Activated CD4-positive, alpha-beta T cell treated with anti-CD3 and anti-CD28 coated beads, Interleukin-2, amount 10 ng/mL, durations not matched to agents 24 days and 14 days (primary cell): ENCODE measurements at places on chromosomes 11 and 22. TPM values are rescaled to one million over a fixed set of nuclear protein-coding genes. Genes with fewer than 3 reads are reported as not detected.

- H3K36me3 ChIP-seq = no peaks in the 10 kb centered on the region
- DNase-seq = no peak
- no peak overlapping the region for H3K4me3 ChIP-seq
Observed at GRCh38 chr22:27792452-27793161, 8.9 kb downstream of the MN1 start.

- DNase-seq = no peak
- peak overlapping the region; percentile 93 for H3K27ac ChIP-seq
- H3K36me3 ChIP-seq = peaks cover 23% of the 10 kb centered on the region
- H3K4me1 ChIP-seq = peaks cover 22% of the 10 kb centered on the region
Observed at GRCh38 chr11:66050581-66051231, 1.5 kb upstream of the SF3B2 start.

- H3K4me1 ChIP-seq = no peaks in the 10 kb centered on the region
- no peaks in the 10 kb centered on the region for H3K36me3 ChIP-seq
- no peak for DNase-seq
- H3K27me3 ChIP-seq = no peaks in the 10 kb centered on the region
- H3K4me3 ChIP-seq = no peak overlapping the region
Observed at GRCh38 chr11:112836256-112836602, 125.0 kb upstream of the NCAM1 start.

GRCh38 chr11:108975641-108976071 lies 310.8 kb downstream of the DDX10 start:
- no peaks in the 10 kb centered on the region for H3K27me3 ChIP-seq
- no peaks in the 10 kb centered on the region for H3K4me1 ChIP-seq
- DNase-seq = no peak
- H3K4me3 ChIP-seq = no peak overlapping the region
- no peaks in the 10 kb centered on the region for H3K36me3 ChIP-seq

DNA sequence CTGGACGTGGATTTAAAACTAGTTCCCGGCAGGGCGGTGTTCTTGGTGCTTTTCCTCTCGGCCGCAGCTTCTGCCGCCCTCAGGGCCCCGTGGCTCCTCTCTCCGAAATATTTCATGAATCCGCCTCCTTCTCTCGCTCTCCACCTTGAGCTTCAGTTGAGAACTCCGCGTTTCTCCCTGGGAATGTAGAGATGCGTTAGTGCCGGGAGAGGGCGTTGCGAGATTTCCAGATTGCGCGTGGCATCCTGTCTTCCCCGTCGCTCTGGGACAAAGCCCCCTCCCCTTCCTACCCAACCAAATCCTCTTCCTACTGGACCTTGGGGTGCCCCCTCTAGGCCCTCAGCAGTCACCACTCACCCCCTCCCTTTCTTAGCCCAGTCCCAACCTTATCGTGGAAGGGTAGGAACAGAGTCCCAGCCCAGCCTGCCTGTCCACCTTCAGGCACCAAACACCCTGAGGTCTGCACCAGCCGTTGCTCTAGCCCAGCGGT lies 15.5 kb upstream of the RAC2 start:
- peak; percentile 76 for DNase-seq
- peaks cover 2% of the 10 kb centered on the region for H3K36me3 ChIP-seq
- peak overlapping the region; percentile 28 for H3K4me3 ChIP-seq
- H3K4me1 ChIP-seq = peaks cover 38% of the 10 kb centered on the region
- peak overlapping the region; percentile 54 for H3K27ac ChIP-seq

- no peak for DNase-seq
- H3K4me1 ChIP-seq = no peaks in the 10 kb centered on the region
- H3K27me3 ChIP-seq = no peaks in the 10 kb centered on the region
- H3K36me3 ChIP-seq = peaks cover 63% of the 10 kb centered on the region
- H3K27ac ChIP-seq = no peak overlapping the region
Observed at GRCh38 chr22:17597217-17597616, 31.3 kb downstream of the ATP6V1E1 start.

DNA sequence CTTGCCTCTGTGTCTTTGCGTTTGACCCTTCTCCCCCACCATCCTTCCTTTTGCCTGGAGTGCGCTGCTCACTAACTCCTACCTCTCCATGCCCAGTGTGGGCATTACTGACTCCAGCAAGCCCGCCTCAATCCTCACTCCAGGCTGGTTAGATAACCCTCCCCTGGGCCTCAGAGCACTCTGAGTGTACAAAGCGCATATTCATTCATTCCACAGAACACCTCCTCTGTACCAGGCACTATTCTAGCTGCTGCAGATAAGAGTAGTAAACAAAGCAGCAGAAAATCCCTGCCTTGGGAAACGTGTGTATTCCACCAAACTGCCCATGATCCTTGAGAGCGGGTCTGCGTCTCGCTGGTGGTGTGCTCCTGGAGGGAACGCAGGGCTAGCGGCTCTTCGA lies 3.2 kb downstream of the SLC22A8 start:
- H3K36me3 ChIP-seq = no peaks in the 10 kb centered on the region
- H3K27ac ChIP-seq = no peak overlapping the region
- no peaks in the 10 kb centered on the region for H3K4me1 ChIP-seq
- DNase-seq = no peak

DNA sequence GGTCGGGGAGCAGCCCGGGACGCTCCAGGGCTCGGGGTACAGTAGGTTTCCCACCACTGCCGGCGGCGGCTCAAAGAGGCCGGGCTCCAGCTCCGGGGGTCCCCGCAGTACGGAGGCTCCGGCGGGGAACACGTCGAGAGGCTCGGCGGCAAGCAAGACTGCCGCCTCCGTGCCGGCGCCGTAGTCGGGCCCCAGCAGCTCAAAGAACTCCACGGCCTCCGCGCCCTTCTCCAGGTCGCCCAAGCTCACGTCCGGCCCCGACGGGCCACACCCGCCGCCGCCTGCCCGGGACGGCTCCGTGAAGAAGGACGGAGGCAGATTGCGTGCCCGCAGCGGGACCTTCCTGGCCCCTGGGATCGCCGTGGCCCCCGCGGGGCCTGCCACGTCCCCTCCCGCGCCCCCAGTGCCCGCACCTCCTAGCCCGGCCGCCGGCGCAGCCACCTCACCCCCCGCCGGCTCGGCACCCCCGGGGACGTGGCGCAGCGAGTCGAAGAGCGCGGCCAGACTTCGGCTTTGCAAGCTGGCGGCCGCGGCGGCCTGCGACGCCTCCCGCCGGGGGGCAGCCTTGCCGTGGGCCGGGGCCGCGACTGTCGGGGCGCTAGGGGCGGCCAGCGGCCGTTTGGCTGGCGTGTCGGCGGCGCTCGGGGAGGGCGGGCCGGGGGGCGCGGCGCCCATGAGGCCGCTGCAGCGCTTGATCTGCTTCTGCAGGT lies 775 bp downstream of the FAM181B start:
- H3K4me3 ChIP-seq = peak overlapping the region; percentile 64
- peak; percentile 62 for DNase-seq
- no peak overlapping the region for H3K27ac ChIP-seq
- H3K27me3 ChIP-seq = peaks cover 70% of the 10 kb centered on the region
- H3K36me3 ChIP-seq = no peaks in the 10 kb centered on the region

- DNase-seq = no peak
- no peaks in the 10 kb centered on the region for H3K36me3 ChIP-seq
- no peak overlapping the region for H3K4me3 ChIP-seq
- H3K27ac ChIP-seq = no peak overlapping the region
- H3K27me3 ChIP-seq = no peaks in the 10 kb centered on the region
Observed at GRCh38 chr11:29395555-29396072, 621.2 kb downstream of the KCNA4 start.

DNA sequence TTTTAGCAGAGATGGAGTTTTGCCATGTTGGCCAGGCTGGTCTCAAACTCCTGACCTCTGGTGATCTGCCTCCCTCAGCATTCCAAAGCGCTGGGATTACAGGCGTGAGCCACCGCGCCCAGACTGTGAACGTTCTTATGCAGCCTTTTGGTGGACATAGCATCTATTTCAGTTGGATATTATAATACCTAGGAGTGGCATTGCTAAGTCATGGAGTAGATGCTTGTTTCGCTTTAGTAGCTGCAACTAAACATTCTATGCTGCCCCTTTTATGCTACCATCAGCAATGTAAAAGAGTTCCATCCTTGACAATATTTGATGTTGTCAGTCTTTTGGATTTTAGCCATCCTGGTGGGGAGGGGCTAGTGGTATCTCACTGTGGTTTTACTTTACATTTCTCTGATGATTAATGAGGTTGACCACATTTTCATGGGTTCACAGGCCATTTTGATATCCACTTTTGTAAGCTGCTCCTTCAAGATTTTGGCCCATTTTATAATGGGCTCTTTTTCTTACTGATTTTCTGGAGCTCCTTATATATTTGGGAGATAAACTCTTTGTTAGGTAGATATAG lies 16.5 kb upstream of the APOBEC3A start:
- DNase-seq = no peak
- peak overlapping the region; percentile 75 for H3K4me3 ChIP-seq
- H3K4me1 ChIP-seq = peaks cover 42% of the 10 kb centered on the region
- H3K27me3 ChIP-seq = peaks cover 24% of the 10 kb centered on the region
- H3K27ac ChIP-seq = peak overlapping the region; percentile 92
- H3K36me3 ChIP-seq = no peaks in the 10 kb centered on the region

DNA sequence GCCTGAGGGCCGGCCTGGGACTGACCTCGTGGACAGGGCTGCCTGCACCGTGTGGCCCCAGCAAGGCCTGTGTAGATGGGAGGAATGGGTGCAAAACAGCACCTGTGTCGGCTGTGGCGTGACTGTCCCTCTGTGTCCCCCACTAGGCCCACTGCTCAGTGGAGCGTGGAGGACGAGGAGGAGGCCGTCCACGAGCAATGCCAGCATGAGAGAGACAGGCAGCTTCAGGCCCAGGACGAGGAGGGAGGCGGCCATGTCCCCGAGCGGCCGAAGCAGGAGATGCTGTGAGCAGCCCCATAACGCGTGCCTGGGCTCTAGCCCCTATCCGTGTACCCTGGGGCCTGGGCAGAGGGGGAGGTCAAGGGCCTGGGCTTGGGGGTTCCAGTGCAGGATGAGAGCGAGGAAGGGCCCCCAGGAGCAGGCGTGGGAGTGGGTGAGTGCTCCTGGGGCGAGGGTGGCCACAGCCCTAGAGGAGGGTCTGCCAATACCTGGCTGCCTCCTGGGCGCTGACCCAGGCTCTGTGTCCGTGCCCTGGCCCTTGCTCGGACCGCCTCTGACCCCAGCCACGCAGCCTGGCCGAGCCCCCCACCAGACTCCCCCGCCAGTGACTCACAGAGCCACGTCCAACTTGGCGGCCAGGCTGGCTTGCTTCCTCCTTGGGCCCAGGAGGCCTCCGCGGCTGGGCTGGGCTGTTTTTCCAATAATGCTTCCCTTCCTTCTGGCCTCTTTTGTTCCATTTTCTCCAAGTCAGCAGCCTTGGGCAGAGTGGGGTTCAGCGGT lies 11.6 kb downstream of the PRR33 start:
- no peak for DNase-seq
- no peak overlapping the region for H3K27ac ChIP-seq
- H3K36me3 ChIP-seq = peaks cover 2% of the 10 kb centered on the region
- no peak overlapping the region for H3K4me3 ChIP-seq
- no peaks in the 10 kb centered on the region for H3K27me3 ChIP-seq
- H3K4me1 ChIP-seq = peaks cover 5% of the 10 kb centered on the region

GRCh38 chr11:1748636-1749394 lies 1.6 kb downstream of the IFITM10 start:
- peaks cover 11% of the 10 kb centered on the region for H3K4me1 ChIP-seq
- no peak overlapping the region for H3K4me3 ChIP-seq

- H3K4me3 ChIP-seq = no peak overlapping the region
- H3K36me3 ChIP-seq = no peaks in the 10 kb centered on the region
- peaks cover 4% of the 10 kb centered on the region for H3K27me3 ChIP-seq
Observed at GRCh38 chr11:64568584-64569140, 22.4 kb upstream of the SLC22A12 start.

- H3K4me3 ChIP-seq = no peak within 1 kb of the TSS
- DNase-seq = no peak
- H3K27me3 ChIP-seq = no peaks in the 10 kb centered on the region
- no peaks in the 10 kb centered on the region for H3K4me1 ChIP-seq
Observed at GRCh38 chr11:60056349-60056969, at the start of gene MS4A3. Gene MS4A3 (plus strand): TSS chr11:60056665. CDS start chr11:60061161, 4,496 bp downstream.

DNA sequence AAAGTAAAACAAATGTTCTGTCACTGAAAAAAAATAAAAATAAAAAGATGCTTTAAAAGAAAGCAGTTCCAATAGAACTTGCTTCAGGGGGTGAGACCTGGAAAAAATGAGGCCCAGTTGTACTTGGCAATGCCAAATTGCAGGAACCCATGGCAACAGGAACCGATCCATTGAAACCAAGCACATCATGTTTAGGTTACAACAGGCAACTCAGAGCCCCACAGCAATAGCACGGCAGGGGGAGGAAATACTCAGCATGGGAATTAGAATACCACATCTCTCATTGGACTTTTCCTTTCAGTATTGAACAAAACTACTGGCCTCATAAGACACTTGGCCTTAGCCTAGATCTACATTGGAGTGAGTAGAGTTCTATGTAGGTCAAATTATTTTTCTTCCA lies 84.3 kb downstream of the MSANTD4 start:
- H3K27me3 ChIP-seq = no peaks in the 10 kb centered on the region
- no peaks in the 10 kb centered on the region for H3K4me1 ChIP-seq
- H3K4me3 ChIP-seq = no peak overlapping the region
- H3K36me3 ChIP-seq = no peaks in the 10 kb centered on the region
- no peak overlapping the region for H3K27ac ChIP-seq
- DNase-seq = no peak

GRCh38 chr11:15563054-15563453 lies 448.3 kb downstream of the INSC start:
- no peak for DNase-seq
- H3K4me1 ChIP-seq = no peaks in the 10 kb centered on the region
- no peak overlapping the region for H3K4me3 ChIP-seq
- no peaks in the 10 kb centered on the region for H3K27me3 ChIP-seq

- no peak for DNase-seq
- H3K4me3 ChIP-seq = no peak overlapping the region
- H3K4me1 ChIP-seq = no peaks in the 10 kb centered on the region
- H3K36me3 ChIP-seq = no peaks in the 10 kb centered on the region
- H3K27ac ChIP-seq = no peak overlapping the region
- H3K27me3 ChIP-seq = peaks cover 7% of the 10 kb centered on the region
Observed at GRCh38 chr11:33449798-33450197, 192.6 kb downstream of the HIPK3 start.

DNA sequence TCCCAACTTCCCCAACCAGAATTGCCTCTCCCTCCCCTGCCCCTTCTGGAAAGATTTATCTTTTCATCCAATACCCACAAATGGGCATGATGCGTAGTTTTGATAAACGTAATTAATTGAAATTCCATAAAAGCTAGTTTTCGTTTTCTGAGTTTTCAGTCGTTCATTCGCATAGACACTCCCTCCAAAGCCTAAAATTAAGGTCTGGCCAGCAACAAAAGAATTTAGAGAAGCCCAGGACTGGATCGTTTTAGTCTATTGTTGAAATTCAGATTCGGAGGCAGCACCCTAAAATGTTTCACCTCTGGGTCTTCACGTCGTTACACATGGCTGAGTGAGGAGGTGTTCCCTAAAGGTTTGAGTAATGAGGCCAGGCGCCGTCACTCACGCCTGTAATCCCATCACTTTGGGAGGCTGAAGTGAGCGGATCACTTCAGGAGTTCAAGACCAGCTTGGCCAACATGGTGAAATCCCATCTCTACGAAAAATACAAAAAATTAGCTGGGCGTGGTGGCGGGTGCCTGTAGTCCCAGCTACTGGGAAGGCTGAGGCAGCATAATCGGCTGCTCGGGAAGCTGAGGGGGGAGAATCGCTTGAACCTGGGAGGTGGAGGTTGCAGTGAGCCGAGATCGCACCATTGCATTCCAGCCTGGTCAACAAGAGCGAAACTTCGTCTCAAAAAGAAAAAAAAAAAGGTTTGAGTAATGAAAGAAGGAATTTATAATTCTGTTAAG lies 589 bp upstream of the NDUFC2 start:
- peaks cover 16% of the 10 kb centered on the region for H3K36me3 ChIP-seq
- peaks cover 2% of the 10 kb centered on the region for H3K27me3 ChIP-seq
- H3K4me1 ChIP-seq = peaks cover 46% of the 10 kb centered on the region
- DNase-seq = peak; percentile 57
- H3K27ac ChIP-seq = peak overlapping the region; percentile 91
- peak overlapping the region; percentile 94 for H3K4me3 ChIP-seq

The BTBD18 gene
- not detected in 2 replicates for total RNA-seq

The GPR83 gene
- total RNA-seq = 0.05 TPM in 1 of 2 replicates, not detected in the other

The TMA7B gene
- total RNA-seq = 0.90 and 0.96 TPM in 2 replicates

The FADS3 gene
- total RNA-seq = 13.5 and 15.6 TPM in 2 replicates

The RTN4RL2 gene
- total RNA-seq = 0.23 and 0.26 TPM in 2 replicates

The ASPHD2 gene
- total RNA-seq = 19.4 and 20.7 TPM in 2 replicates

The MOV10L1 gene
- total RNA-seq = not detected in 2 replicates
